RWPE2 (cell line): ENCODE measurements at places on chromosomes 4 and X.

DNA sequence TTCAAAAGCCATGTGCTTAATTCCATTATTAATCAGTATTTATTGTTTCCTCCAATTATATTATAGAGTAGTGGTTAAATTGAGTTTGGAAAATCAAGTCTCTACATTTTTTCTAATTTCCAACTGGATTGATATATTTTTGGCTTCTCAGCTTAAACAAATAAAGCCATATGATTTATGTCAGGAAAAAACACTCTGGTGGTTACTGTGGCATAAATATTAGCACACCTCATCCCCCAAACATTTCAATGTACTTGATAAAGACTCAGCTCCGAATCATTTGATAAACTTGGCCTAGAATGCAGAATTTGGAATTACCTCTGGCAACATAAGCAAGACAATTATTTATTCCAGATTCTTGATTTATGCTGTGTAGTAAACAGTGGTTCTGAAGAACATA is 2313.8 kb downstream of the ARAP2 start:
- H3K27me3 ChIP-seq = no peaks in the 10 kb centered on the region
- no peak for DNase-seq
- no peak overlapping the region for H3K4me3 ChIP-seq

DNA sequence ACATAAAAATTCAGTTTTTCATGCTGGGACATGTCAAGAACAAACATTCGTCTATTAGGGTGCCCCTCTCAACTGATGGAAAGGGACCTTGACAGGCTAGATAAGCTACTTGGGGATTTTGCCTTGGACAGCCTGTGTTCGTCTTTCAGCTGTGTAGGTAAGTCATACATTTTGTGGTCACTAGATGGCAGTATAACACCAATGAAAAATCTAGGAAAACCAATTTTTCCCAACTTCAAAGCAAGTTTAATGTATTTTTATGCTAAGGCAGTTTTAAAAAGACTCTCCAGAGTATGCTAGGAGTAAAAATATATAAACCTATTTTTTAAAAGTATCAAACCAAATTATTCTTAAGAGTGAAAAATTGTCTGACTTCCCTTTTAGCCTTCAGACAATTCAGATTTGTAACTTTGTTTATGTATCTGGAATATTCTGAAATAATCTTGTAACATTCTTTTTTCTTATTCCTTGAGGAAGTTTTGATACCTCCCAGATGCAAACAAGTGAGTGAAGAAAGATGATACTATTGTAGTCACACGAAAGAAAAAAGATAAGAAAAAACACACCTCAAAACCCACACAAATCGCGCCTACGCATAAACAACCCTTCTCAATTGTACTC is 158.3 kb downstream of the CPE start:
- H3K27me3 ChIP-seq = no peaks in the 10 kb centered on the region
- no peaks in the 10 kb centered on the region for H3K4me1 ChIP-seq
- no peak for DNase-seq
- no peaks in the 10 kb centered on the region for H3K36me3 ChIP-seq
- no peak overlapping the region for H3K4me3 ChIP-seq
- H3K27ac ChIP-seq = no peak overlapping the region

DNA sequence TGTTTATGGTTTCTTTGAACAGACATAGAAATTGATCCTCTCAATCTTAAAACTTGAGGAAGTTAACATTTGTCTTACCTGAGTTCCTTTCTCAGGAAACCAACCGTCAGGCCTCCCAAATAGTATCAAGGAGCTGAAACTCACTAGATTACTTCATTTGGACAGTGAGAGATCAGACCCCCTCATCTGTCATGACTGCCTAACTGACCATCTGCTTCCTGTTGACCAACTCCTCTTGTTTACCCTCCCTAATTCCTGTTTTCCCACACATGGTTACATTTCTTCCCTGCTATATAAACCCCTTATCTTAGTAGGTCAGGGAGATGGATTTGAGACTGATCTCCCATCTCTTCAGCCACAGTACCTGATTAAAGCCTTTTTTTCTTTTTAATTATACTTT is 46.2 kb upstream of the NMU start:
- H3K27me3 ChIP-seq = no peaks in the 10 kb centered on the region
- no peak overlapping the region for H3K4me3 ChIP-seq
- DNase-seq = no peak
- H3K36me3 ChIP-seq = no peaks in the 10 kb centered on the region

- no peaks in the 10 kb centered on the region for H3K36me3 ChIP-seq
- no peak overlapping the region for H3K27ac ChIP-seq
- DNase-seq = no peak
Measured at GRCh38 chr4:55078987-55079386, 46.4 kb downstream of the KDR start.

- no peak overlapping the region for H3K4me3 ChIP-seq
- DNase-seq = no peak
- H3K36me3 ChIP-seq = no peaks in the 10 kb centered on the region
- H3K27me3 ChIP-seq = no peaks in the 10 kb centered on the region
Measured at GRCh38 chr4:153039542-153040185, 103.5 kb downstream of the FHDC1 start.

- no peak overlapping the region for H3K27ac ChIP-seq
- no peak overlapping the region for H3K4me3 ChIP-seq
- no peaks in the 10 kb centered on the region for H3K36me3 ChIP-seq
- DNase-seq = no peak
- no peaks in the 10 kb centered on the region for H3K27me3 ChIP-seq
Measured at GRCh38 chr4:189826657-189827056, 114.0 kb upstream of the FRG1 start.

DNA sequence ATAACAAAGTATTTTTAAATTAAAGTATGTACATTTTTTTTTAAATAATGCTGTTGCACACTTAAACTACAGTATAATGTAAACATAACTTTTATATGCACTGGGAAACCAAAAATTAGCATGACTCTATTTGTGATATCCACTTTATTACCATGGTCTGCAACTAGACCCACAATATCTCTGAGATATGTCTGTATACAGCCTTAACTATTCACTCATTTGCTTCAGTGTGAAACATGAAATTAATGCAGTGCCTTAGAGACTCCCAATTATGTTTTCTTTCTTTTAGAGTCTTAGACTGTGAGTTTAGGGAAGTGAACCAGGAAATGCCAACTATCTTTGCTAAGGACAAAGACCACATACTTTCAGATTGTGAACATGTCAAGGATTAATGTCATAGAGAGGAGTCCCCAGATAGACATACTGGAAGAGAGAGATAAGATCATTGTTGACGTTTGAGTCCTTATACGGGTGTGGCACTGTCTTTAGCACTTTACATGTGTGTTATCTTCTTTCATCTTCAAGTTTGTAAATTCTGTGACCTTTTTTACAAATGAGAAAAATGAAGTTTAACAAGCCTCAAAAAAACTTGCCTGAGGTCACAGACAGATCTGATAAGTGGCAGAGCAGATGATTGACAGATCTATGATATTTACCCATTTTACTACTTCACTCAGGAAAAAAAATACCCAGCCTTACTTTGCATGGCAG is 23.2 kb downstream of the CXorf58 start:
- H3K27ac ChIP-seq = no peak overlapping the region
- no peak overlapping the region for H3K4me3 ChIP-seq
- H3K4me1 ChIP-seq = no peaks in the 10 kb centered on the region
- H3K36me3 ChIP-seq = no peaks in the 10 kb centered on the region
- DNase-seq = no peak
- no peaks in the 10 kb centered on the region for H3K27me3 ChIP-seq

GRCh38 chr4:79049840-79050540 is 110.8 kb upstream of the PAQR3 start:
- H3K27ac ChIP-seq = no peak overlapping the region
- DNase-seq = no peak
- no peak overlapping the region for H3K4me3 ChIP-seq
- no peaks in the 10 kb centered on the region for H3K27me3 ChIP-seq
- no peaks in the 10 kb centered on the region for H3K36me3 ChIP-seq
- no peaks in the 10 kb centered on the region for H3K4me1 ChIP-seq

DNA sequence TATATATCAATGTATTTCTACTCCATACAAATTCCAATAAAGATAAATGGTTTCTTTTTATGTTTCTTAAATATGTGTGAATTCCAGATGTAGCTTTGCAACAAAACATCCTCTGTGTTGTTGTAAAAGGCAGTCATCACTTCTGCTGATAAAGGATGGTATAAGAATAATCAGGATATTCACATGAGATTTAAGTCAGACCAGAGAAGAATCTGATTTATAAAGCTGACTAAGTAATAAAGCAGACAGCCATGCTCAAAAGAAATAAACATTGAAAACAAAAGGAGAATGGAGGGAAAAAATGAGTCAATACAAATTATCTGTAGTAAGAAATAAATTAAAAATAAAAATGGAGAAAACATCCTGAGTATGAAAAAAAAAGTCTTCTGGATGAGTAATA is 27.0 kb upstream of the SLC7A11 start:
- peaks cover 9% of the 10 kb centered on the region for H3K4me1 ChIP-seq
- no peak overlapping the region for H3K27ac ChIP-seq
- no peak for DNase-seq
- no peaks in the 10 kb centered on the region for H3K27me3 ChIP-seq

- H3K4me1 ChIP-seq = no peaks in the 10 kb centered on the region
- H3K27me3 ChIP-seq = peaks cover 17% of the 10 kb centered on the region
- no peak for DNase-seq
- no peaks in the 10 kb centered on the region for H3K36me3 ChIP-seq
- H3K27ac ChIP-seq = no peak overlapping the region
Measured at GRCh38 chr4:16896881-16897750, 1.3 kb downstream of the LDB2 start.

DNA sequence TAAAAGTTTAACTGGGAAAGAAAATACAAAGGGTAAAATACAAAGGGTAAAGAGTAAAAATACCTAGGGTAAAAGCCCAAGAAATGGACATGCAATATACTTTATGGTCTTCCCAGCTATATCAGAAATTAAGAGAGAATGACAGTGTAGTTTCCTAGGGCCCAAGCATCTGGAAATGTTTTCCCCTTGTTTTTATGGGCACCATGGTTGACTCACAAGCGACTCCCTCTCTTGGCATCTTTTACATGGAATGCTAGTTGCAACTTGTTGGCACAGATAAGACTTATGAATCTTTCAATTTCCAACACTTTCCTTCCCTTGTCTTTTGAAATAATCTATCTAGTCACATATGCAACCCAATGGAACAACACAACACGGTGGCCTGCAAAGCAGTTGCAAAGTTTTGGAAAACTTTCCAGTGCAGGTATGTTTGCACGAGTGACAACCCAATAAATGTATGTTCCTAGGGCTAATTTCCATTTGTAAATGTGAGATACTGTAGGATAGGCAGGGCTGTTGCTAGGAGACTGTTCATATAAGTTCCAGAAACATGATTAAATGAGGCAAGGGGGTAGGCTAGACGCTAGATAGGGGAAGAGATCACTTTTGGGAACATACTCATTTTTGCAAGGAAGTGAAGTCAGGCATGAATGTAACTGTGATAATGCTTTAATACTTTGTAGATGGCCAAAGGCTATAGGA is 36.4 kb upstream of the CWH43 start:
- H3K4me1 ChIP-seq = peaks cover 49% of the 10 kb centered on the region
- no peak for DNase-seq
- H3K36me3 ChIP-seq = no peaks in the 10 kb centered on the region
- H3K27me3 ChIP-seq = no peaks in the 10 kb centered on the region
- H3K4me3 ChIP-seq = no peak overlapping the region
- H3K27ac ChIP-seq = peak overlapping the region; percentile 83

DNA sequence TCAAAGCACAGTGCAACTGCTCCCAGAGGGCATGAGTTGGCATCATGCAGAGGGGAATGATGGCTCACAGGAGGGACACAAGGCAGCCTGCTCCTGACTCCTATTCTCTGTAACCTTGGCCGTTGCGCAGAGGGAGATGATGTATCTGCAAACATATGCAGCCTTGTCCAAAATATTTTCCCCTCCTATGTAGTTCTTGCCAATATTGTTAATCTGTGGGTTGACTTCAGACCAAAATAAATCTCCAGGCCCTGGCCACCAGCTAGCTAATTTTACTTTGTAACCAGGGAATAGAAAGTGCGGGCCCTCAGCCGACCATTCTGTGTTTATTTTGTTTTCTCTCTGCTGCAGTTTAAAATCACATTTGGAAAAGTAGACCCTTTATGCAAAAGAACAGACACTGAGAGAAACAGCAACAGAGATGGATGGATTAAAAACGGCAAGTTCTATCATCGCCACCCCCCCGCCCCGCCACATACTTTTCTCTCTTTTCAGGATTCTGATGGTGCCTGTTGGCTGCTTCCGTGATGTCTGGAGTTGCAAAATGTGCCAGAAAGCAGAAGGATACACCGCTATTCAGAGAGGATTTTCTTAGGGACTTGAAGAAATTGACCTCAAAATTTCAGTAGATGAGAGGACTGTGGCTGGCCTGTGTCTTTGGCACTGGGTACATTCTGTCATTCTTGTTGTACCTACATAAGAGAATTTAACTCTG is 185.3 kb upstream of the BCOR start:
- H3K4me3 ChIP-seq = no peak overlapping the region
- H3K27ac ChIP-seq = no peak overlapping the region

DNA sequence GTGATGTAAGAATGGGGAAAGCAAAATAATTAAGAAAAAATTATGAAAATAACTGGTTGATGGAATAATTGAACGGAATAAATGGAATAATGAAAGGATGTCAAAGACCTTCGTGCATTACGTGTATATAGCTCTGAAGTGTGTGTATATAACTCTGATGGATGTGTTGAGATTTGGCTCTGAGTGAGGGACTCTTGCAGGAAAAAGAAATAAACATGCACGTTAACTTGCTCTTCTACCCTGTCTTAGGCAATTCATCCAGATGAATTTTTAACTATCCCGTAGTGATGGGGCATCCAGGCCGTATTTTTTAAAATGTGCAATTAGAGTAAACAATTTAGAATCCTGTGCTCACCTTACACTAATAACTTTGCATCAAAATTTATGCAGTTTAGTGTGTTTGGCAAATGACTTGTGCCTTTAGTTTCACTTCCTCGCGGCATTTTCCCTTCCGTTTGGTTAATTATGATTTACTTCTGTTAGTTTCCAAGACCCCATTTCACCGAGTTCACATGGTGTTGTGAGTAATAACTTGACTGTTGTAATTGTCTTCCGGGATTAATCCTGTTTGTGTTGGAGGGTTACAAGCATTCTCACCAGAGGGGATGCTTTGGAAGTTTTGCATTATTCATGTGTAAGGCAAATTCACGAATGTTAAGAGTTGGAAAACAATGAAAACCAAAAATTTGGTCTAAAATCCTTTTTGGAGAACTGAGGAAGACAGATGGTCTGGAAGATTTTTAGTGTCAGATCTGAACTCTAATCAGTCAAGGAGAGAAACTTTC is 256.5 kb upstream of the FAT1 start:
- H3K4me1 ChIP-seq = no peaks in the 10 kb centered on the region
- no peak for DNase-seq
- no peaks in the 10 kb centered on the region for H3K27me3 ChIP-seq
- H3K27ac ChIP-seq = no peak overlapping the region
- no peaks in the 10 kb centered on the region for H3K36me3 ChIP-seq

DNA sequence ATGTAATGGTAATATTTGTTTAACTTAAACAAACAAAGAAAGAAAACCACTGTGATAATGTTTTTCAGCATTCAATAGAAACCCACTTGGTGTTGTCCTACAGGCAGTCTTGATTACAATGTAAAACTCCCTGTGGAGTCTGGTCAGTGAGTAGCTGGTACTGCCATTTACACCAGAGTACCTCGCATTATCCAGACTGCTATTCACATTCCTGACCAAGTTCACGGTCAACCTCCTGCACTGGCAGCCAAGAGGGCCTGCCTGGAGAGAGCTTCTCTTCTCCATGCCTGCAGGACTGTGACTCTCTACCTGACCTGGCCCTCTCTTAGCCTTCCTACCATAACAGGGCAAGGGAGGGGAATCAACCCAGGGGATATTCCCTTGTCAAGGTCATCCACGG is 2.9 kb upstream of the LONRF3 start:
- DNase-seq = no peak
- H3K27me3 ChIP-seq = peaks cover 26% of the 10 kb centered on the region
- no peaks in the 10 kb centered on the region for H3K4me1 ChIP-seq
